H1 (cell line): ENCODE measurements at places on chromosomes 11 and 22.

GRCh38 chr11:35335226-35335625, 84.1 kb downstream of the SLC1A2 start:
- no peaks in the 10 kb centered on the region for H3K4me1 ChIP-seq
- no peak overlapping the region for H3K4me3 ChIP-seq
- no peaks in the 10 kb centered on the region for H3K36me3 ChIP-seq
- peaks cover 3% of the 10 kb centered on the region; the same call in 1 of the 2 replicates for H3K27me3 ChIP-seq

DNA sequence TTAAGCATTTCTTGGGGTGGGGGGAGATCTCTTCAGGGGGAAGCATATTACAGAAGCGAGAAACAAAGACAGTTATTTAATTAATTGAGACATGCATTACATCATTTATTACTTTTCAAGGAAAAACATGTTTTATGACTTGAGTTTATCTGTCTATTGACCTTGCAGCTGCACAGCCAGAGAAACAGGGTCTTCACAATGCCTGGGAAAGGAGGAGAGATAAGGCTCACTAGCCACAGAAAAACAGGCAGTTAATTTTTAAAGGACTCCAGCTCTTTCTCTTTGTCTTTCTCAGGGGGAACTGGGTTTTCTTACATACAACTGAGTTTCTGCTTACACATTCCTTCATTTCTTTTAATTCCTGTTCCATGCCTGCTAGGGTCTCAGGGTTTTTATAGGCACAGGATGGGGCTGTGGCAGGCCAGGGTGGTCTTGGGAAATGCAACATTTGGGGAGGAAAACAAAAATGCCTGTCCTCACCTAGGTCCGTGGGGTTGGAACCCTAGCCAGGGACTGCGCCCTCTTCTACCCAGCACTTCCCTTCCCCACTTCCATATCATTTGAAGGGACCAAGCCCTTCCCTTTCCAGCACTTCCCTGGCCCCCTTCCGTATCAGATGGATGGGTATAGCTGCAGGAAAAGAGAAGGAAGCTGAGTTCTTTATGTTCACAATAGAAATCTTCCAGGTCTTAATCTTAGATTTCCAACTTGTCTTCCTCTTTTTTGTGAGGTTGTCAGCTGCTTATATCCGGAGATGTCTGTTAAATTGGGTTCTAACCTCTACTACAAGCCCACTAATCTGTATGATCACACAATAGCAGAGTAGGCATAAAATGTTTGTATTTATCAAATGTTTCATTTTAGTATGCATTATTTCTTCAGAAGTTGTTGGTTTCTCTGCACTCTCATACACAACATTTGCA, 38.3 kb downstream of the BIRC2 start:
- H3K27ac ChIP-seq, result no peak overlapping the region
- H3K4me3 ChIP-seq, result no peak overlapping the region
- no peak for DNase-seq
- H3K4me1 ChIP-seq, result no peaks in the 10 kb centered on the region
- H3K36me3 ChIP-seq, result peaks cover 4% of the 10 kb centered on the region; the same call in 1 of the 2 replicates

- no peak overlapping the region for H3K27ac ChIP-seq
- no peak for DNase-seq
- H3K27me3 ChIP-seq, result no peaks in the 10 kb centered on the region
- H3K36me3 ChIP-seq, result no peaks in the 10 kb centered on the region
- peaks cover 20% of the 10 kb centered on the region for H3K4me1 ChIP-seq
Measured at GRCh38 chr22:42967933-42968332, 47.0 kb downstream of the PACSIN2 start.

- H3K4me1 ChIP-seq, result no peaks in the 10 kb centered on the region
- H3K27me3 ChIP-seq, result no peaks in the 10 kb centered on the region
- no peak overlapping the region for H3K27ac ChIP-seq
- no peak for DNase-seq
Measured at GRCh38 chr11:27611947-27612455, 88.3 kb downstream of the BDNF start.

GRCh38 chr22:41782751-41783150, 17.7 kb upstream of the CCDC134 start:
- H3K27me3 ChIP-seq, result no peaks in the 10 kb centered on the region; the same call in 1 of the 2 replicates
- H3K4me1 ChIP-seq, result no peaks in the 10 kb centered on the region
- H3K27ac ChIP-seq, result no peak overlapping the region
- DNase-seq, result no peak
- no peak overlapping the region for H3K4me3 ChIP-seq

- peaks cover 10% of the 10 kb centered on the region for H3K4me1 ChIP-seq
- H3K27ac ChIP-seq, result no peak overlapping the region
- H3K4me3 ChIP-seq, result no peak overlapping the region
- no peaks in the 10 kb centered on the region for H3K36me3 ChIP-seq
Measured at GRCh38 chr11:64391839-64392238, 32.9 kb downstream of the RPS6KA4 start.
